ENCODE measurements at places on chromosomes 3 and 15.
A peak's percentile ranks its signal among the peaks of the same experiment; 100 is the strongest.

DNA sequence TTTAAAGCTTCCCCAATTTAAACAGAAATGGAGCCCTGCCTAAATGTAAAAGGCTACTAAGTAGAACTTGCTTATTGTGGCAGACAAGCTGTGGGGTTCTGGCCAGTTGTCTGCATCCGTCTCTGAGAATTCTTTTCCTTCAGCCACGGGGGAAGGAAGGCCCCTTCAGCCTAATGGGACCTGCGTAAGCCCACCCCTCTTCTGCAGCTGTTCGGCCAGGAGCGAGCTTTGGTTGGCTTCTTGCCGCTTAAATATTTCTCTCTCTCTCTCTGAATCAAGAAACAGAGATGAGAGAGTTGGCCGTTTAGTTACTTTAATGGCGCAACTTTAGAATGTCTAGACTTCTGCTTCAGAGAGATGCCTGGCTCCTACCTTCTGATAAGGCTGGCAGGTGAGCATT, 151.7 kb upstream of the PROK2 start:
- no peak for DNase-seq

- DNase-seq: no peak
Measured at GRCh38 chr3:74605437-74605836, 9.0 kb downstream of the CNTN3 start.

DNA sequence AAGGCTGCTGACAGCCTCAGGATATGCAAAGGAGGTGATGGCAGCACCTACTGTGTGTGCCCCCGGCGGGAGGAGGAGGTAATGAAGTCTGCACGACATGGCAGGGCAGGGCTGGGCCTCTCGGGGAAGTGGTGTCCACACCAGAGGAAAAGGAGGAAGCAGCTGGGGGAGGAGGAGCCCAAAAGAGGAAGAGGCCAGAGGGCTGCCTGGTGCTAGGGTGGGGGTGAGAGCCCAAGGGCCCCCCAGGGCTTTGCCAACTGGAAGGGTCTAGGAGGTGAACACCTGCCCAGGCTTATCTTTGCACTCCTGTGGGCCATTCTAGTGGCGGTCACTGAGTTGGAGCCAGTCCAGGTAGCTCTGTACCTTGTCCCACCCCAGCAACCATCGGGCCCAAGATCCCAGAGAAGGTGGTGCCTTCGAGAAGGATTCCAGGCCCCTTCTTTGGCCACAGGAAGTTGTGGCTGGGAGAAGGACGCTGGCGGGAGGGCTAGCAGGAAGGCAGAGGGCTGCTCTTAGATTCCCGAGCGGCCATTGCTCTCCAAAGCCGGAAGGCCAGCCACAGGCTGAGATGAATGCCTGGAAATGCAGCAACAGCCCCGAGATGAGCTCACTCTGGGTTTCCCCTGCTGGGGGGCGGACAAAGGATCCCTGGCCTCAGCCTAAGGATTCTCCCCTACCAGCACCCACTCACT, 7.0 kb downstream of the GNAI2 start:
- DNase-seq: no peak

GRCh38 chr3:118809696-118810498, 224.7 kb downstream of the IGSF11 start:
- no peak for DNase-seq

DNA sequence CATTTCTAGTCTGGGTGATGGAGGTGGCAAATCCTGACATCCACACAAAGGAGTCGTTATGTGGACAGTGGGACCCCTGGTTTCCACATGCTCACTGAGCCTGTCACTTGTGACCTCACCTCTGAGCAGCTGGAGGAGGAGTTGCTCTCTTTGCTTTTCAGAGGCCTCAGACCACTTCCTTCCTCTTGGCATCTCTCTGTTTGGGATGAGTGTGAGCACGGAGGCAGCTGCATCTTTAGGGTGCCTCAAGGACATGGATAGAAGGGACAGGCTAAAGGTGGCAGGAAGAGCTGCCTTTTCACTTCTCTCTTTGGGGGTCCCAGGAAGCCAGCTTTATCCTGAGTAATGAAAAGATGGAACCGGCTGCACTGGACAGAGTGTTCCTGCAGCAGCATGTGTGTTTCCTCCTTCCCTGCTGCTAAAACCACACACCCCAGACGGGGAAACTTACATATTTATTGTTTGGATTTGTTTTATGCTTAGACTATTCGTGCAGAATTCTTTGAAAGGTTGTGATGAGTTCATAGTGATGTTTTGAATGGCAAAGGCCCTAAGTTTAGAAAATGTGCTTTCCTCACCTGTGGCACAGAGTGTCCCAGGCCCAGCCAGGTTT, 31.8 kb downstream of the GPR171 start:
- DNase-seq: no peak

GRCh38 chr15:40282147-40282868, 556 bp downstream of the ANKRD63 start:
- DNase-seq: no peak

DNA sequence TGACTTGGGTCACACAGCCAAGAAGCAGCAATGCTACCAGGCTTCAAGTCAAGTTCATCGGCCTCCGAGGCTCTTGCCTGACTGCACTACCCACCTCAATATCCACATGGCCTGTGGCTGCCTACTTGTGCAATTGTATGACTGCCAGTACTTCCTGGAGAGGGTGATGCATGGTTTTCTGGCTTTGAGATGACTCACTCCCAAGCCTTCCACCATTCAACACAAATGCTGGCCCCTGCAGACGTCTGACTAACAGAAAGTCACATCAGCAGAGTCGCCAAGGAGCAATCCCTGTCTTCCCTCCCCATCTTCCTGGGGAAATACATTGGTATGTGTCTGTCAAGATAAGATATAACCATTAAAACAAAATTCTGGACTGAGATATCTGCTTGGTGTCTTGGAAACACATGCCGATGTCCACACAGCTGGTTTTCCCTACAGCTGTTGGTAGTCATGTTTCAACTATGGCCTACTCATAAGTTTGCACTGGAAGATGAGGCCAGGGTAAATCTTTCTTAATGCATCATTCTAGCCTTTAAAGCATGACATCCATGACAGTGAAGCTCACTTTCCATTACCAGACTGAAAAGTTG, 79.6 kb upstream of the SPATA12 start:
- peak; percentile 97 for DNase-seq

DNA sequence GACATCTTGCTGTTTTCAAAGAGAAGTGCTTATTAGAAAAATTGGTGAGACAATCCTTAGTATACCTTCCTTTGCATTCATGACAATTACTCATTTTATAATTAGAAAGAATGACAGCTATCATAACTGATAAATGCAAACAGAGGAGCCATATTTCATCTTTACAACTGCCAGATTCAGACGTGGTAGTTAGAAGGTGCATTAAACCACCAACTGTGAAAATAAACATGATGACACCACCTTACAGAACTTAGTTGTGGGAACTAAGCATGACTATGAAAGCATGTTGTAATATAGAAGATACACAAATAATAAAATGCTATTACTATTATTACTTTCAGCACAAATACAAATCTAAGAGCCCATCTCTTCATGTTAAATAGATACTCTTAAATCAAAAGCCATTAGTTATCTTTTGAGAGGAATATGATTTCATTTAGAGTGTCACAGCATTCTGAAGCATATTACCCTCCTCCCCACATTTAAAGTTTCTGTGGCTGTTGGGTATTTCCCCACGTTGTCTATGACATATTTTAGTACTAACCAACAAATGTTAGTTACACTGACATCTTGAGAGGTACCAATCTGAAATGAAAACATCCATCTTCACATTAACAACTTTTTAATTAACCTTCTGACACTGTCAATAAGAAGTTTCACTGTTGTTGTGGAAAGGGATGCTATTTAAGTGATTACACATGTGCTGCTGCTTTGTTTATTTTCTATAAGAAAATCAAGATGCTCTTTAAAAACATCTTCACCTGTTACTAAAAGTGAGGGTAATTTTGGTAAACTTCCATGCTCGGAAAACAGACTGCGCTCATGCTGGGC, 163.8 kb downstream of the LSAMP start:
- no peak for DNase-seq

DNA sequence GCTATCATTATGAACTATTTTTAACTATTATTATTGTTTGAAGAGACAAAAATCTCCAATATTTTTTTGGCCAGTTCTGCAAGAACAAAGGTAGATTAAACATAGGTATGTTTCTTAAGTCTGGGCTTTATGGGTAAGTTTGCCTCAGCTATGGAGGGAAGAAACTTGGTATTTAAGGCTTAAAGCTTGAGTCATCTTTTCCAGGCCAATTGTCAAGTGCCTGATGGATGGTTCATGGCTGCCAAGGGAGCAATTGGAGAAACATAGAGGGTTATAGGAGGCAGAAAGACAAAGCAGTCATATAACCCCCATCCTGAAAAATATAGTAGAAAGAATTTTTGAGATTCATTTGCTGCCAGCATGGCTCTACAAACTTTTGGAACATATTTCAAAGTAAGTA, 7.2 kb upstream of the STAC start:
- peak; percentile 62 for DNase-seq

DNA sequence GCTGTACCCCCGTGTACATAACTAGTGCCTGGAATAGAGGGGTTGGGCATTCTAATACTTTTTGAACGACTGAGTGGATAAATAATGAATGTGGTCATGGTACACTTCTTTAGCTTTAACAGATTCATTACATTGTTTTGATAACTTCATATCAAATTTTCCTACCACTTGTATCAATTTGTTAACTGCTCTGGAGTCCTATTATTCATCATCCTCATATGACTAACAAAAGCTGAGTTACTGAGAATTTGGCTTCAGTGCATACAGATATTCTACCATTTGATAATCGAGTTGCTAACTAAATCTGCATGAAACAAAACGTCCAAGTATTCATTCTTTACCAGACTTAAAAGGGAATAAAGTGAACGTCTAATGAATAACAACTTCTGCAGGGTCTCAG, 31.7 kb downstream of the FRMD5 start:
- no peak for DNase-seq

DNA sequence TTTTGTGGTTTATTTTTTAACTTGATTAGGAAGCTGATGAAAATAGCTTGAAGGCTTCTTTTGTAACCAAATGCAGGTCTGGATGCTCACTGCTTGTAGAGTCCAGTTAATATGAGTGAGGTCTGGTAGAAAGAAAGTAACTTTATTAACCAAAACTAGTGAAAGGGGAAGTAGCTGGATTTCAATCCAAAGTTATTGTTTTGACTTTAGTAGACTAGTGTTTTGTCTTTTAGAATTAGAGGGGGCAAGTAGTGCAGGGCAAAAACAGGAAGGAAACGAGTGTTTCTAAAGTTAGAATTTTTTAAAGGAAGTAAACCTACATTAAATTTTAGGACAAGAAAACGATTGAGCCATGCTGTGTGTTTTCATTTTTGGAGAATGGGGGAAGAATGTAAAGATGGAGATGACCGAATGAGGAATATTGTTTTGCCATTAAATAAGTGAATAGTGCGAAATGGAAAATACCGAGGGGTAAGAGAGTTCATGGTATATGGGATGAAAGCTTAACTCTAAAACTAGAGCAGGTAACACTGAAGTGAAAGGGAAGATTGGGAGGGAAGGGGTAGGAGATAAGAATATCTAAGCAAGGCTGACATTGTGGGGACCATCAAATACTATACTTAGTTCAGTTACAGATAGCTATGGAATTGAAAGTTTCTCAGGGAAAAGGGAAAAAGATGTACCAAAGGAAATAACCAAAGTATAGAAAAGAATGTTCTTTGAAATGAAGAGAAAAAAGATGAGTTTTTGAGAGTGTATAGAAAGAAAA, 40.0 kb downstream of the USP3 start:
- no peak for DNase-seq

GRCh38 chr3:129838086-129838485, 55.4 kb downstream of the TMCC1 start:
- DNase-seq: no peak

- DNase-seq: no peak
Measured at GRCh38 chr15:51350723-51351122, 9.3 kb downstream of the GLDN start.

DNA sequence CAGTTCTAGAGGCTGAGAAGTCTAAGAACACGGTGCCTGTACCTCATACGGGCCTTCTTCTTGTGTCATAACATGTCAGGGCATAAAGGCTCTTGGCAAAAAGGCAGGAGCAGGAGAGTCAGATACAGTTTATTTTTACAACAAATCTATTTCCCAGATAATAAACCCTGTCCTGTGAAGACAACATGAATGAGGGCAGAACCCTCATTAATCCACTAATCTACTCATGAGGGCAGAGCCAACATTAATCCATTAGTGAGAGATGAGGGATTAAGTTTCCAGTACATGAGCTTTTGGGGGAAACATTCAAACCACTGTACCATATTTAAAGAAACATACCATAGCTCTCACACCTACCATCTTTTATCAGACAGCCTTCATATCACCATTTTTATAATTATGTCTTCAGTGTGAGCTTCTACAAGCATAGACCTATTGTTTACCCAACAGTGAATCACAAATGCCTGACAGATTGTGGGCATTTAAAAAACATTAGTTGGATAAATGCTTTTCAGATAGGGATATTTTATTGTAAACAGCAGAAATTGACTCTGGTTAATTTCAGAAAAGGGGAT, 645.8 kb downstream of the GRM7 start:
- peak; percentile 15 for DNase-seq
